ENCODE measurements at places on chromosomes 2 and 18.

DNA sequence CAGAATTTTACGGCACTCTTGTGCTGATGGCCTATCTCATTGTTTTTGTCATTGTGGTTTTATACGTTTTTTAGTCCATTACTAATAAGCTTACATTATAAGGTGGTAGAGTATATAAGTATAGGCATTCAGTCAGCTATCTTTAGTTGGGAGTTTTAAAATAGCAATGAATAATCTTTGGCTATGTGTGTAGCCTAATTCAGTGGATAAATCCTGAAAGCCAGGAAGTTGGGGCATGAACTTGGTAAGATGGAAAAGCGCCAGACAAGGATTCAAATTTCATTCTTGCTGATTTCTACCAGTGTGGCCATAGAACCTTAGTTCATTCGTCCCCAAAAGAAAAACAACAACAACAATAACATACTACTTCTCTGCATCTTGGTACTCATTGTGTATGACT, 31.2 kb downstream of the EPC2 start:
- no peak for DNase-seq

DNA sequence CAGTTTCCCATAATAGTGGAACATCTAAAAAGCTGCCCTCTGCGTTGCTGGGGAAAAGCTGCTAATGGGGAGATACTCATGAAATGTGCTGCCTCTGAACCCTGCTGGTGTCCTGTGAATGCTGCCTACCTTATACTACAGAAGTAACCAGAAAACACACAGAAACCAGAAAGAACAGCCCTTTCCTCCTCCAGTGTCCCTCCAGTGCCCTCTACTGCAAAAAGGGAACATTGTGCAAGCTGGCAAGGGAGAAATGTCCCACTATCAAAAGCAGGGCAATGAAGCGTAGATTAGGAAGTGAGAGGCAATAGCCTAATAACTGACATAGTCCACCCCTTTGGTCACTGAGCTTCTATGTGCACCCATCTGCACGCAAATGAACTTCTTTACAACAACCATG, 162.7 kb upstream of the ETAA1 start:
- DNase-seq = no peak

DNA sequence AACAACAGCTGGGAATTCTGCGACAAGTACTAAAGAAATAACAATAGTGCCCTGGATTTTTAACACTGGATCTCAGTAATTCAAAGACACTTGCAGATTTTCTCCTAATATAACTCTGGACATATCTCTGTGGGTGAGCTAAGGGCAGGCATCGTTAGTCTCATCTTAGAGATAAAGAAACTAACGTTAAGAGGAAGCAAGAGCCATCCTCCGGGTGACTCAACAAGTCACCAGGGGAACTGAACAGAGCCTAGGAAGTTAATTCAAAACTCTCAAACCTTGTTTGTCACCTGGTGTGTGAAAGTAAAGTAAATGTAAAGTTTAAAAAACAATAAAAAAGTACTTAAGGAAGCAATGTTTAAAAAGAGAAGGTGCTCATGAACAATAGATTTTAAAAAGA, 41.6 kb upstream of the NRP2 start:
- no peak for DNase-seq

- DNase-seq = no peak
These were observed 15.4 kb downstream of the TNS1 start for GRCh38 chr2:217987391-217987790.

DNA sequence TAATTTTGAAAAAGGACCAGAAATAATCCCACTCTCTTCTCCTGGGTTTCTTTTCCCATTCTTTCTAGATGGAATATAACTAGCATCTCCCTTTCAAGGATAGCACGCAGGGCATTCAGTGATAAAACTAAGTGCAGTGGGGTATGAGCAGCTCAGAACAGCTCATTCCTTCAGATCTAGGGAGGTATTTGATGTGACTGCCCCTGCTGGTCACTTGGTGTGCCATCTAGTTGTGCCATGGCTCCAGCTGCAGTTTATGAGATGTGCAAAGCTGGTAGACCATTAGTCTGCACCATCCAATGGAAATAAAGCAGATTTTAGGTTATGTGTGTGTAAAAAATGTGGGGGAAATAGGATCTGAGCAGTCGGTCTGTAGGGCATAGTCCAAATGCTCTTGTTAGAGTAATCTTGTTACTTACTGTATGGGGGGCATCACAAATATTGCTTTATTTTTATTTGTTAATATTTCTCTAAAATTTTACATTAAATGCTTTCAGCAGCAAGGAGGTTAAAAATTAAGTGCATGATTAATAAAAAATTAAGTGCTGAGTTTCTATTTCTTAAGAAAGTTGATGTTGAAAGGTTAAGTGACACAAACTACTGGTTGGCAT, 38.9 kb downstream of the CTAGE1 start:
- DNase-seq = no peak

GRCh38 chr18:37729716-37730115, 164.1 kb upstream of the CELF4 start:
- DNase-seq = no peak

DNA sequence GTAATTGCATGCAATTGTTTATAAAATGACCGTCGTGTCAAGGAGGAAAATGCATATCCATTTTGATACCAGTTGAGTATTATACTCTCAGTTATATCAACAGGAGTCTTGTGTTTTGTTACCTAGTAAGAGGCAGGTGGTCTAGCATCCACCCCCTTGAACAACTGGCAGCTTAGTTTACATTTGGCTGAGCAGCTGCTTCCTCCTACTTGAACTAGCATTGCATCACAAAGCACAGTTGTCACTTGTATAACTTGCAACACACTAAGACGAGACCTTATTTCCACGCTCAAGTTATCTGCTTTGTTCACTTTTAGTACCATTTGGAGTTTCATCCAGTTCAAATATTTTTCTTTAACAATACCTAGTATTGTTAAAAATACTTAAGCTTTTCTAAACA, 75.4 kb upstream of the UBE2E3 start:
- no peak for DNase-seq

DNA sequence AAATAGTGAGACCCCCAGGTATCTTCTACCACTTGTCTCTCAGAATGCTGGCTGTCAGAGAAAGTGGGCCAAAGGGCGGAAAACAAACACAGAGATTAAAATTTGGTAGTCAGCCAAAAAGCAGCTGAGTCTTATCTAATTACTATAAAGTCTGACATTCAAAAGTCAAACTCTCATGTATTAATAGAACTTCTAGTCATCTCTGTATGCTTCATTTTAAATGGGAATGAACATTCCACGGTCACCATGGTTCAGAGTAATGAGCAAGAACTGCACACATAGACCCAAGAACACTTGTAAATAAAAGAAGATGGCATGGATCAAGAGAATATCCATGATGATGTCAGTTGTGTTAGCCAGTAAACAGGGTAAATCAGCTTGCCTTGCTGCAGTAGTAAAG, 1267.0 kb upstream of the CHAC2 start:
- no peak for DNase-seq

GRCh38 chr2:215499331-215499730, 63.5 kb upstream of the FN1 start:
- no peak for DNase-seq

GRCh38 chr2:66301022-66301766, 133.7 kb upstream of the MEIS1 start:
- DNase-seq = no peak

GRCh38 chr2:173249661-173250641, 104.7 kb upstream of the CDCA7 start:
- DNase-seq = no peak

DNA sequence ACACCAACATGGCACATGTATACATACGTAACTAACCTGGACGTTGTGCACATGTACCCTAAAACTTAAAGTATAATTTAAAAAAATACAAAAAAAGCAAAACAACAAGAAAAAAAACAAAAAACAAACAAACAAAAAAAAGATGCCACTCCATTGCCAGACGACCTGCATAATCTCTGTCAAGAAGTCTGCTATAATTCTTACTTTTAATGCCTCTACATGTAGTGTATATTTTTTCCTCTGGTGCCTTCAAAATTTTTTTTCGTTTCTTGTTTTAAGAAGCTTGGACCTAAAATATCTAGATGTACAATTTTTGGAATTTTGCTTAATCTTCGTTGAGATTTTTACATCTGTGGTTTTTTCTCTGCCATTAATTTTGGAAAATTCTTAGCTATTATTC, 235.6 kb upstream of the ZNF521 start:
- no peak for DNase-seq

DNA sequence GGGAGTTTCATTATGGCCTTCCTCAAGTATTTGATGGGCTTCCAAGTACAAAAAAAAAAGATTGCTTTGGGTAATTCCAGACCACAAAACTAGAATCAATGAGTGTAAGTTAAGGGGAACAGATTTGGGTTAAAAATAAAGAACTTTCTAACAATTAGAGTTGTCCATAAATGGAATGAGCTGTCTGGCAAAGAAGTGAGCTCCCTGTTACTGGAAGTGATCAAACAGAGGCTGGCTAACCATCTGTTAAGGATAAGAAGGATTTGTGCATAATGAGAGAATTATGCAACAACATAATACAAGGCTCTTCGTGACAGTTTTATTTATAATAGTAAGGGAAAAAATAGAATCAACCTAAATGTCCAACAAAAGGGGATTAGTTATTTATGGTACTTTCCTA, 44.6 kb upstream of the ACVR1 start:
- no peak for DNase-seq

DNA sequence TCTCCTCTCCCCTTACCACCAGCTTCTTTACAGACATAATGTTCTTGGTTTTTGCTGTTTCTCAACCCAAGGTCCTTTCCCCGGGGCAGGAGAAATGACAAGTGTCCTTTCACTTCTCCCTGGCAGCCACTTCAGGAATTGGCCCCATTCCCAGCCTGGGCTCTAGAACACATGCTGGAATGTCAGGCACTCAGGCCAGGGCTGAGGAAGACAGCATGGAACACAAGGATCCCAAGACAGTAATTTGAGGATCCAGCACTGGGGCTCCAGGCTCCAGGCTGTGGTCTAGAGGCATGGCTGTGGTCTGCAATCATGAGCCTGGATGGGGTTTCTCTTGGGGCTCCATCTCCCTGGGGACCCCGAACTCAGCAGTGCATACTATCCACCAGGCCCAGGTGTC, 201.4 kb downstream of the CELF4 start:
- no peak for DNase-seq

DNA sequence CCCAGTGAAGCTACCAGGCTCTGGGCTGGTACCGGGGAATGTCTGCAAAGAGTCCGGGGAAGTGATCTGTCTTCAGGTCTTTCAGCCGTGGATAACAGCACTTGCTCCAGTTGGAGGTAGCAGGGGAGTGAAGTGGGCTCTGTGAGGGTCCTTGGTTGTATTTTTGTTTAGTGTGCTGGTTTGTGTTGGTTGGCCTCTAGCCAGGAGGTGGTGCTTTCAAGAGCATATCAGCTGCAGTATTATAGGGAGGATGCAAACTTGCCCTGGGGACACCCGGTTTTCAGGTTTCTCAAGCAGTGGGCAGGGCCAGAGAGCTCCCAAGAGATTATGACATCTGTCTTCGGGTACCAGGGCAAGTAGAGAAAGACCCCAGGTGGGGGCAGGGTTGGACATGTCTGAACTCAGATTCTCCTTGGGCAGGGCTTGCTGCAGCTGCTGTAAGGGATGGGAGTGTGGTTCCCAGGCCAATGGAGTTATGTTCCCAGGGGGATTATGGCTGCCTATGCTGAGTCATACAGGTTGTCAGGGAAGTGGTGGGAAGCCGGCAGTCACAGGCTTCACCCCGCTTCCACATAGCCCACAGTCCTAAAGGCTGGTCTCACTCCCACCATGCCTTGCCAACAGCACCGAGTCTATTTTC, 34.4 kb downstream of the ACAA2 start:
- no peak for DNase-seq

- DNase-seq = peak; percentile 87
These were observed at the start of the genes FBXO15 and TIMM21 for GRCh38 chr18:74147779-74148542. Gene FBXO15, minus strand, starts transcription at chr18:74147834. Its CDS starts 49 bp downstream, at chr18:74147785. Gene TIMM21, plus strand, starts transcription at chr18:74148523. Its CDS starts 286 bp downstream, at chr18:74148809.
